Esophagus squamous epithelium (tissue), 5 donors: ENCODE measurements at places on chromosomes 11 and 22.

DNA sequence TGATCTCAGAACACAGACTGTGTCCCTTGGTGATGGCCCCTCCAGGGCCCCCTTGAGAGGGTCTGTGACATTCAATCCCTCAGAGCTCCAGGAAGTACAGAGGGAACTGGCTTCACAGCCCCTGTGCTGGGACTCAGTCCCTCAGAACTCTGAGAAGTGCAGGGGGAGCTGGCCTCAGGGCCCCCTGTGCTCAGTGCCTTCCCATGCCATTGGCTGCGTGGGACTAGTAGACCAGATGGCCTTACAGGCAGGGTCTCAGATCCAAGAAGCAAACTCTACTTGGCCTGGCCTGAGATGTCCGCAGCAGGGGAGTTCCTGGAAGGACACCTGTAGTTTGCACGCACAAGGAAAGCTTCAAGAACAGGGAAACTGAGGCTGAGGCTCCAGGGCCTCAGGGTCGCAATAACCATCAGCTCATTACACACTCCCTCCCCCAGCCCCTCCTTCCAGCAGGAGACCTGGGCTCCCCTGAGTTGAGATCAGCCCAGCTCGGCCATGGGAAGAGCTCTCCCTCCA lies 138.4 kb downstream of the BRD1 start:
- no peak for DNase-seq

DNA sequence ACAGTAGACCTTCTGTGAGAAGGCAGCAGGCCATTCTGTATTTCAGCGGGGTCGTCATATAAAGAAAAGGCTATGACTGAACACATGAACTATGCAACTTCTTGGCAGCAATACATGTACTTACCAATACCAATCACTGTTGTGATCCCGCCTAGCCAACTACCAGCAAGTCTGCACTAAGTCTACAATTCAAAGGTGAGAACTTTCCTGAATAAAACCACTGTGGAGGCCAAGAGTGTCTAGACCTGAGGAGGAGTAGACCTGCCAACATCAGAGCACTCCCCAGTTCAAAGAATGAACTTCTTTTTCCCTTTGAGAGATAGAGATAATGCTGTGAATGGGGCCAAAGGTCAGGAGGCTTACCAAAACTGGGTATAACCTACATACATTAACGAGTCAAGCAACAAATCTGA lies 108.2 kb downstream of the SIK3 start:
- no peak for DNase-seq

GRCh38 chr11:44315947-44316658 lies 6.2 kb upstream of the ALX4 start:
- DNase-seq = no peak

DNA sequence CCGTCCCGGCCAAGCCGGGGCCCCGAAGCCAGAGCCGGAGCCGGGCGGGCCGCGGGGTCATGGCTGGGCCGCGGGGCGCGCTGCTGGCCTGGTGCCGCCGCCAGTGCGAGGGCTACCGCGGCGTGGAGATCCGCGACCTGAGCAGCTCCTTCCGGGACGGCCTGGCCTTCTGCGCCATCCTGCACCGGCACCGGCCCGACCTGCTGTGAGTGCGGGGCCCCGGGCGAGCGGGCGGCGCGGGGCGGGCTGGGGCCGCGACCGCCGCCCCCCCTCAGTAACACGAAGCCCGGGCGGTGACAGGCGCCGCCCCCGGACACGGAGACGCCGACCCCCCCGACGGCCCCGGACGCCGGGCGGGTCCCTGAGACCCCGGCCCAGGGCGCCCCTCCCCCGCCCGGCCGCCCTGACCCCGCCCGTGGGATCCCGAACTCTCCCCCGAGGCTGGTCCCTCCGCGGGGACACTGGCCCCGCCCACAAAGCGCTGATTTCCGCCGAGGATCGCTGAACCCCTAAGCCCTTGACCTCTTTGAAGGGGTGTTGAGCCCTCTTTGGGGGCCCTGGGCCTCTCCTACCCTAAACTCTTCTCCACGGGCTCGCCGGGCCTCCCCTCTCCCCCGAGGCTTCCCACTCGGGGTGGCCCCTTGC lies 389 bp downstream of the MICALL1 start:
- DNase-seq = no peak

GRCh38 chr22:30381264-30381663 lies 5.9 kb downstream of the RNF215 start:
- DNase-seq = no peak

- DNase-seq = no peak
These were observed 115.9 kb upstream of the CCDC179 start for GRCh38 chr11:22976146-22976545.

- DNase-seq = peak; percentile 31
These were observed 1.6 kb downstream of the FADS1 start for GRCh38 chr11:61814958-61815789.

DNA sequence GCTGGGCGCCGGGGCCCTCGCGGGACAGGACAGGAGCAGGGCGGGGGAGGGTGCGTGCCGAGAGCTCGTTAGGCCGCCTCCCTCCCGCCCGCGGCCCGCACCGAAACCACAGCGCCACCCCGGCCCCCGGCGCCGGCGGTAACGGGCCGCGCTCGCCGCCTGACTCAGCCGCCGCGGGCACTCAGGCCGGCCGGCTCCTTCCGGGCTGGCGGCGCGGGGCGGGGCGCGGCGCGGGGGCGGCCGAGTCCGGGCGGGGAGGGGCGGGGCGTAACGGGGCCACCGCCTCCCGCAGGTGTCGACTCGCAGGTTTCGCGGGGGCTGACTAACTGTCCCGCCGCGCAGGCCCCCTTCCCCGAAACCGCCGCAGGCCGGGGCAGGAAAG lies at the start of gene AP5B1:
TSS of gene AP5B1 (minus strand) at position 207 of the 382 bp plus-strand sequence. CDS start 385 bp downstream, outside the sequence.
- no peak for DNase-seq

- DNase-seq = no peak
These were observed 109.4 kb downstream of the LDLRAD3 start for GRCh38 chr11:36053281-36053680.

DNA sequence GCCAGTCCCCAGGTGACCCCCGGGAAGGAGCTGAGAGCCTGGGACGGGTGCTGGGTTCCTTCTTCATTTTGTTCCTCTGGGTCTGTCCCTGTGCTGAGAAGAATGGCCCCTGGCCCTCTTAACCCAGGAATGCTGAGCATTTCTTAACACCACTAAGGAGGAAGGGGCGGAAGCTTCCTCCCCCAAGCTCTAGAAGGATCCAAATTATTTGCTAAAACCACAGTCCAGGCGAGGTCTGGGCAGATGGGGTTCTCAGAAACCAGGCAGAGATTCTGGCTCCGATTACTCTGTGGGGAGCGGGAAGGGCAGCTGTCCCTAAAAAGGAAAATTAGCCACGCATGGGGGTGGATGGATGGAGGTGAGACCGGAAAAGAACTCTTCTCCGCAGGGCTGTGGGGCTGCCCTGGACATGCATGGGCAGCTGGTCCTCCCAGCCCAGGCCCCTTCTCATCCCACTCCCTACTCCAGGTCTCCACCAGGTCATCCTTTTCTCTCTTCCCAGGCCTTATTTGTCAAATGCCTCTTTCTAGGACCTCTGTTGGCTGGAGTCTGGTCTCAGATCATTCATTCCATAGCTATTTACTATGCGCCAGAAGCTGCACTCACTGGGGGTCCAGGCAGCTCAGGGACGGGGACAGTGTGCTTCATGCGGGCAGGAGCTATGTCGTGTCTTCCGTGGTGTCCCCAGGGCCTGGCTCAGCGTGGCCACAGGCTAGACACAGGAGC lies 45.0 kb upstream of the MYH9 start:
- DNase-seq = no peak

DNA sequence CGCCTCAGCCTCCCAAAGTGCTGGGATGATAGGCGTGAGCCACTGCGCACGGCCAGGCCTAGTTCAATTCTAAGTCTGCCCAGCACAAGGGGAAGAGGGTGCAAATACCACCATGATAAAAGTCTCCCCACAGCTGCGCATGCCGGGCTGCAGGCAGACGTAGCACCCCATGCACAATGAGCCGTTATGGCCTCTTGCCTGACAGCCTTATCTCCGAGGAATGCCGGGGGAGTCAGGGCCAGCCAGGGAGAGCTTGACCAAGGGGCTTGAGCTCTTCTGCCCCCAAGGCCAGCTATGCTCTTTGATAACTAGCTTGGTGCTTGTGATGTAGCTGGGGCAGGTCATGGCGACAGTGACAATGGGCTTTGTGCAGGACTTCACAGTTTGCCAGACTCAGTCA lies 13.7 kb upstream of the SCUBE1 start:
- DNase-seq = no peak

DNA sequence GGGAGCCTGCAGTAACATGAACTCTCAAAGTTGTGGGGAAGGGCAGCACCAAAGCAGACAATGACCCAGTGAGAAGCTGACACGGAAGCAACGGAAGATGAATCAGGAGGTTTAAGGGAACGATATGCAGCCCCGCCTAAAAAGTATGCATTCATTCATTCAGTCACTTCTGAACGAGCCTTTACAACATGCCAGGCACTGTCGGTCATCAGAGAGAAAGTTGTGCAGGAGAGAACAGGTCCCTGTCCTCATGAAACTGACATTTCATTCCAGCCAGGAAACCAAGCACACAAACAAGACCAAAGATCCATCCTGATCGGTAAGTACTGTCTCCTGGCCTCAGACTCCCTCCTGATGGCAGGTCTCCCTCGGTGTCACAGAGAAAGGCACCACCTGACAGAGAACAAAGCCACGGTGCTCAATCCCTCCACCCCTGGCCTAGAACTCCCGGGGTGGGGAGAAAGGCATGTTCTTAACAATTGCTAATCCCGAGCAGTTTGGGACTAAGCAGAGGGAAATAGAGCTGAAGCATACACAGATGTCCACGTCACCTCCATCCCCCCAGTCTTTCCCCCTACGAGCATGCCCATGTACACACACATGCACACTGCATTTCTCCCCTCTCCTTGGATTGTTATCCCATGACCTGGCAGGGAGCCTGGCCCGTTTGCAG lies 49.3 kb downstream of the LRFN4 start:
- DNase-seq = no peak

GRCh38 chr11:415640-416041 lies 842 bp upstream of the SIGIRR start:
- DNase-seq = no peak

DNA sequence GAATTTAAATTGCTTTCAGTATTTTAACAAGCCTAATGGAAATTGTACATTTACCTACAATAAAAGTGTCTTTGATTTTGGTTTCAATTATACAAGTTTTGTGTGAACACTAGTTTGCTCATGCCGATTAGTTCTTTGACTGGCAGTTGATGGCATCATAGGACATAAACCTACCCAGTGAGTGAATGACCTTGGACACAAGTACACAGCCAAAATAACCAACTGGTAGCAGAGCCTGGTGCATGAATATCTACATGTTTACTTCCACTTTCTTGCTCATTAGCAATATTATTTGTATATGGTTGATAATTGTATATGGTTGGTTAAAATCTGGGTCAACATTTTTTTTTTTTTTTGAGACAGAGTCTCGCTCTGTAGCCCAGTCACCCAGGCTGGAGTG lies 37.8 kb downstream of the STIM1 start:
- DNase-seq = no peak

GRCh38 chr11:117931971-117932370 lies 2.8 kb upstream of the TMPRSS13 start:
- no peak for DNase-seq

GRCh38 chr11:86688398-86689179 lies 16.2 kb upstream of the ME3 start:
- DNase-seq = no peak

DNA sequence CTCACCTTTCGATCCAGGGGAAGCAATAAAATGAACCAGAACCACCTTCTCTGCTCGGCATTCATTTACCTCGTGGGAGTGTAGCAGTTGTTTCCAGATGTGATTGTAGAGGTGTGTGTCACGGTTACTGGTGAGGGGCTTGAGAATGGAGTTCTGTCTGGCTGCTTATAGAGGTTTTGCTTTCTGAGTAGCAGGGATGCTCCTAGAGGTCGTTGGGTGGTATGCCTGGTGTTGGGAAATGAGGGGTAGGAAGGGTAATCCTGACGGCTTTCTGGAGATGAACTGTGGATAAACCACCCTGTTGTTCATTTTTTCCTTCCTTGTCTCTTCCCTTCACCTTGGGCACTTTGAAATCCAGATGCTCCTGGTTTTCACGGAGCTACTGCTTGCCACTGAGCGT lies 8.1 kb downstream of the TEAD1 start:
- DNase-seq = no peak

- no peak for DNase-seq
These were observed 128.7 kb downstream of the DSCAML1 start for GRCh38 chr11:117668321-117668751.

GRCh38 chr11:119889728-119890280 lies 160.8 kb upstream of the NECTIN1 start:
- no peak for DNase-seq

DNA sequence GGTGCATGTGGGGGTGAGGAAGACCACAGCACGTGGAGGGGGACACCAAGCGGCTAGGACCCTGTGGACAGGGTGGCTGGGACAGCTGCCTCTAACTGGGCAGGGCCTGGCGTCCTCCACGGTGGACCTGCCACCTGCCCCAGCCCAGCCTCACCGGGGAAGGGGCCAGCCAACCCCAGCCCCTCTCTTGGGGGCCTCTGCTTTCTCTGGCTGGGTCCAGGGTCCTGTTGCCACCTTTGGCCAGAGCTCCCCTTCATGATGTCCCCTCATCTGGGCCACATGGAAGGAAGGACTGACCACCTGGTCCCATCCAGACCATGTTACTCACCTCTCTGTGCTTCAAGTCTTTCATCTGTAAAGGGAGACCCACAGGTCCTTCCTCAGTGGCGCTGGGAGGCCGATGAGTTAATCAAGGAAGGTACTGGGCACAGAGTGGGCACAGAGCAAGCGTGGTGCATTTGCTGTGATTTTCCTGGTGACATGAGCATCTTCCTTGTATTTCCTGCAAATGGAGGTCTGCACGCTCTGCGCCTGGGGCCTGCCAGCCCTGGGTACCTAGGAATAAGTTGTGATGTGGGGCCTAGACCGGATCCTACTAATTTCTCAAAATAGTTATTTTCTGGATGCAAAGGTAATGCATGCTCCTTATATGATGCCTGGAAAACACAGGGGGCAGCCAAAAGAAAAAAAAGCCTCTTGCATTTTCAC lies 538.4 kb downstream of the TBC1D22A start:
- DNase-seq = no peak

- DNase-seq = no peak
These were observed 94.3 kb downstream of the ETS1 start for GRCh38 chr11:128492903-128493569.

DNA sequence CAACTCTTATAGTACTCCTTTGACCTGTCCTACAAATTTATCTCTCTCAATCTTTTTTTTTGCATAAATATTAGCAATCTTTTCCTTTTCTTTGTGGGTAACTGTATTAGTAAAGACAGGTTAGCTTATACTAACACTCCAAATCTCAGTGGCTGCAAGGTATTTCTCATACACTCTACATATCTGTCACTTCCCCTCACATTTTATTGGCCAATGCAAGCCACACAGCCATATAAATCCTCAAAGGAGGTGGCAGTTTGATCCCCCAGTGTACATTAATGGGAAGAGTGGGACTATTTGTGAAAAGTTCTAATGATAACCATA lies 42.6 kb upstream of the EED start:
- DNase-seq = no peak

GRCh38 chr11:134944131-134944530 lies 532.1 kb upstream of the B3GAT1 start:
- no peak for DNase-seq

DNA sequence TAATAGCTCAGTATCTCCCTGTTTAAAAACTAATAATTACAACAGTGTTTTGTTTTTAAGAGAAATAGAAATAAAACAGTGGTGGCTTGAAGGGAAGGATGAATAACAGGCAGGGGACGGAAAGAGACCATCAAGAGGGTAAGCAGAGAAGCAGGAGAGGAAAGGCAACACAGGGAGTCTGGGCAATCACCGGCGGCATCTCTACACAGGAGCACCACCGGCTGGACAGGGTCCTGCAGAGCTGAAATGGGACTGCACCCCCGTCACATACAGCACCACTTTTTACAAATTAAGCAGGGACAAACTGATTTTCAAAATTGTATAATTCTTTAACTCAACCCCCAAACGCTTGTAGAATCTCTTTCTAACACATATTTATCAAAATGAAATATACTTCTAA lies 18.4 kb downstream of the PHF21A start:
- DNase-seq = no peak
